Motor neuron (in vitro differentiated cells): ENCODE measurements at places on chromosomes 11 and 22.
A peak's percentile ranks its signal among the peaks of the same experiment; 100 is the strongest.

GRCh38 chr11:72393303-72393702 lies 41.0 kb downstream of the CLPB start:
- ATAC-seq = no peak

- no peak for ATAC-seq
These were observed 107.0 kb downstream of the OSBP2 start for GRCh38 chr22:30801695-30802094.

DNA sequence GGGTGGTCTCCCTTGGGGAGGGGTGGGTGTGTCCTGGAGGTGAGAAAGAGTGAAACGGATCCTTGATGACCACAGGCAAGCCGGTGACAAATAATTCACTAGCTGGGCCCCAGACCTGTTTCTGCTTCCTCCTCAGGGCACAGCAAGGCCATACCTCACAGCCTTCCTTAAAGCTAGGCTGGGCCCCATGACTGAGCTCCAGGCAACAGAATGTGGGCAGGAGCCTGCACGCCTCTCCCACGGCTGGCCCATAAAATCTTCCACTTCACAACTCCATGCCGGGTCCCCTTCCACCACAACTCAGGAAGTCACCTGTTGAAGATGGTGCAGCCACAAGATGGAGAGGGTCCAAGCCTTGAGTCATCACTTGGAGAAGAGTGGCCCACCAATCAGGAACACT lies 23.9 kb downstream of the SLC22A12 start:
- no peak for ATAC-seq

- ATAC-seq = no peak
These were observed 111.8 kb downstream of the MPPED2 start for GRCh38 chr11:30474151-30474954.

GRCh38 chr22:25551396-25551795 lies 13.1 kb upstream of the GRK3 start:
- ATAC-seq = no peak

DNA sequence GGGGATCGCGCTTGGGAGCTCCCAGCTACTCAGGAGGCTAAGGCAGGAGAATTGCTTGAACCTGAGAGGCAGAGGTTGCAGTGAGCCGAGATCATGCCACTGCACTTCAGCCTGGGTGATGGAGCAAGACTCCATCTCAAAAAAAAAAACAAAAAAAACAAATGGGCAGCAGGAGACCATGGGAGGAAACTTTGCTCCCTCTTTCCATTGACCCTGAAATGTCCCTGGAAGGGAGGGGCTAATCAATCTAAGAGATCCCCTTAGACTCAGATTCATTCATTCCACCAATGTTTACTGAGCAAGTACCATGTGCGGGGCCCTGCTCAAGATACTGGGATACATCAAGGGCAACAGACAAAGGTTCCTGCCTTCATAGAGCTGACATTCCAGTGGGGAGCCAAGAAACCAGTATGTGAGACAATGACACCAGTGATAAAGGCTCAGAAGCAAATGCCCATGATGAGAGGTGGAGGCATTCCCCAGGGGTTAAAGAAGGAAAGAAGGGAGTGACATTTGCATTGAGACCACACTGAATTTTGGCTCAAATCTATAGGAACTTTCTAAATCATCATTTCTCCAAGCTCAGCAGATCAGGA lies 37.7 kb upstream of the TFIP11 start:
- no peak for ATAC-seq

- no peak for ATAC-seq
These were observed 20.5 kb downstream of the TST start for GRCh38 chr22:36998620-36999351.

- ATAC-seq = no peak
These were observed 21.4 kb downstream of the TMPRSS6 start for GRCh38 chr22:37088108-37088605.

- no peak for ATAC-seq
These were observed 100.8 kb downstream of the TRAF6 start for GRCh38 chr11:36409152-36409816.

GRCh38 chr11:121661880-121662486 lies 209.2 kb upstream of the SORL1-AS1 start:
- ATAC-seq = peak; percentile 86

DNA sequence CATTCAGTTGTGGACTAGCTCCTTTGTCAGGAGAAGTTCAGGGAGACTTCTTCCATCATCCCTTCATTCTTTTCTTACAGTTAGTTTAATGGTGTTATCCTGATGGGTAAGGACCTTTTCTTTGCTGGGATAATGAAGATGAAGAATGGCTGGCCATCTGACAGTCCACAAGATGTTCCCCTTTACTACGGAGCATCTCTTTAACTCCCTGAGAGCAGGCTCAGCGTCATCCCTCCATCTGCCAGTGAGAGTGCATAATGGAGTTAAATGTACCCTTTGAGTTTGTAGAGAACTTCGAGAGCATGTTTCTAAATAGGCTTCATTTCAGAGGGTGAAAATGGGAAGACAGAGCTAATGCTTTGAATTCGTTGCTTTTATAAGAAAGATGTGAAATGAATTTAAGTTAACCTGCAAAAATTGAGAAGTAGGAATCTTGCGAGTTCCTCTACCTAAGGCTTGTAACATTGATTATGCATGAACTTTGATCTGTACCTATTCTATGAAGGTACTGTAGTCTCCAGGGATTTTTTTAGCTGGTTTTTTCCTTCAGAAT lies 1.7 kb downstream of the EP300 start:
- no peak for ATAC-seq

DNA sequence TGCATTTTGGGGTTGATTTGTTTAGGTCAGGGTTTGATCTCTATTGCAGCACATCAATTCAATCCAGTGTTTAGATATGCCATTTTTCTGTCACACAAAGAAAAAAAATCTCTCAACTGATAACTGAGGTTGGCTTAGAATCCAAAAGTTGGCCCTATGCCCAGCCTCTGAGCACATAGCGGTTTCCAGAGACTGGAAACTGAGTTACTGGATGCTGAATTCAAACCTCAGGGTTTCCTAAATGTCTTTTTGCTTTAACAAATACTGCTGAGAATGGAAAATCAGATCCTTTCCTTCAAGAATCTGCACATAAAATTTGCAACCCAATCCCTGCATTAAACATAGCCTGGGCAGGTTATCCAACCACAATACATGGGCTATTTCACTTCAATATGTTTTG lies 4.0 kb downstream of the P4HA3 start:
- ATAC-seq = no peak

GRCh38 chr22:30208631-30209603 lies 37.6 kb downstream of the LIF start:
- peak; percentile 71 for ATAC-seq

GRCh38 chr22:46583571-46583970 lies 36.6 kb upstream of the GRAMD4 start:
- ATAC-seq = no peak

GRCh38 chr11:57069942-57070341 lies 81.2 kb downstream of the OR5AK2 start:
- ATAC-seq = no peak

GRCh38 chr11:113505046-113505445 lies 29.8 kb upstream of the DRD2 start:
- no peak for ATAC-seq

DNA sequence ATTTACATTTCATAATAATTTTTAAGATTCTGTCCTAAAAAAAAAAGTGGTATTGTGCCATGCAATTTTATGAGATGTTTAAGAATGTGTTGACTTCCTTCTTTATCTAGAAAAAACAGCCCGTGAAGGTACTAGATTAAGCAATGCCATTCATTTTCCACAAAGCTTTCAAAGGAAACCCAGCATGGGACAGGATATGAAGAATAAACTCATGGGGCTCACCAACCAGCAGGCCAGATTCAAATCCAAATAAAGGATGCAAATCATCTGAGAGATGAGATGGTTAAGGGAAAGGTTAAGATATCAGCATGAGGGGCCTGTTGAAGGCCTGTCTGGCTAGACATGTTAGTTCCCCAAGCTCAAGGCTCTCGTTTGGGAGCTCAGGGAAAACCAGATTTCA lies 199.1 kb downstream of the SWAP70 start:
- ATAC-seq = no peak

DNA sequence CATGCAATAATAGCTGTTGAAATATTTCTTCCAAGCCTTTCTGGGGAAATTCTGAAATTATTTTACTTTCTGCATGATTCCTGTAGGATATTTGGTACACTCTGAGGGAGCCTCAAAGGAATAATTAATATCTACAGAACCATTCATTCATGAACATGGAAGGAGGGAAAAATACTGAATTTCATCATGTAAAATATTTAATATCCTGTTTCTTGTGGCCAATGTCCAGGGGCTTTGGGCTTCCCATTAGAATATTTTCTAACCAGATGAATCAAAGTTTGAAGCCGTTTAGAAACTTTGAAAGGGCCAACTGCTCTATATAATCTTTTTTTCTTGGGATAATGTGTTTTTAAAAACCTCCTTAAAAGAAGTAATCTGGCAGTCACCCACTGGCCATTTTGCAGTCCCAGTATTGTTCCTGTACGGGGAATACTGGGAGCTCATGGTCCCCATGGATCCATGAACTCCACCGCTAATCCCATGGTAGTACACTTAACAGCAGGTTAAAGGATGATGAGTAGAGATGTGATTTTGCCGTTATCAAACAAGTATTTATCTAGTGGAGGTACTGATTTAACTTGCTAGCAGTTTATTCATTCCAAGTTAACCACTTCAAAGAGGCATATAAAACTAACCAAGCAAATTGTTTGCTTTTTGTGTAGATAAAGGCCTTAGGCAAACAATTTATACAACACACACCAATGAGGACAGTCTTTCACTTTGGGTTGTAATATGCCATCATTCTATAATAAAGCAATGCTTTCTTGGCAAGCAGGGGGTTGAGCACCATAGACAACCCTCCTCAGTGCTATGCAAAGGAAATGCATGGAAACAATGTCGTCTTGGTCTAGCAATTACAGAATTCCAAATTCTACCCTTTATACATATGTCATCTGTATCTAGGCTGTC lies 34.5 kb upstream of the BLID start:
- no peak for ATAC-seq

GRCh38 chr22:37777122-37777687 lies 30.5 kb upstream of the GCAT start:
- peak; percentile 30 for ATAC-seq

DNA sequence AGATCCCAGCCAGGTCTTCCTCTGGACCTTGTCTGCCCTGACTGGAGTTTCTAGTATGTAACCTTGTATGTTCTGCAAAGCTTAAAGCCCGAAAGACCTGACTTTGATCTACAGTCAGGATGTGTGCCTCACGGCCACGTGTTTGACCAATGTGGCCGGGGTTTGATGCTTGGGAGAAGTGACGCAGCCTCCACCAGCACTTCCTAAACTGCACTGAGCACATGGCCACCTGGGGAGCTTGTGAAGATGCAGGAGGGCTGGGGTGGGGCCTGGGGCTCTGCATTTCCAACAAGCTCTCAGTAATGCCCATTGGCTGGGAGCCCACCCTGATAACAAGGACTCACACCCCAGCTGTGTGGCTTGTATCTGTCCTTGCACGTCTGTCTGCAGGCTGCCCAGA lies 53.2 kb downstream of the NAT10 start:
- no peak for ATAC-seq

DNA sequence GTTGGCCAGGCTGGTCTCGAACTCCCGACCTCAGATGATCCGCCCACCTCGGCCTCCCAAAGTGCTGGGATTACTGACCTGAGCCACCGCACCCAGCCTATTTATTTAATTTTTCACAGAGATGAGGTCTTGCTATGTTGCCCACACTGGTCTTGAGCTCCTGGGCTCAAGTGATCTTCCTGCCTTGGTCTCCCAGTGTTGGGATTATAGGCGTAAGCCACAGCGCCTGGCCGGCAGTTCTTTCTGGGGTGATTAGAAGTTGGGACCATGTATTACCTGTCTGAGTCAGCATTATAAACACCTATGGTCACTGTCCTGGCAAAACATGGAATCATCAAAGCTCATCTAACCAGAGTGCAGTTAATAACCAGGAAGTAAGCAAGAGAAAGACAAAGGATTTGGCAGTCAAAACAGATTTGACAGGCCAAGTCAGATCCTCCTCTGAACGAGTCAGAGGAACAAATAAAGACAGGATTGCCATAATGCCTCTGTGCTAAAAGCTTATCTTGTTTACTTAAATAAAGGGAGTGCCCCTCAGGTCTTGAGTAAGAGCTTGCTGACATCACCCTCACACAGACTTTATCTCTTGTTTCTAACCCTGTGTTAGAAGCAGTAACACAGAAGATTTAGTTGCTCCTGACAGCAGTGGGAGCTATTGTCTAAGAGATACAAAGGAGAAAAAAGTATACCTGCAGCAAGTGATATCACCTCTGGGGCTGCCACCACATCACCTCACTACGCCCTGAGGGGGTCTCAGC lies 3.7 kb downstream of the SERPIND1 start:
- peak; percentile 99 for ATAC-seq

GRCh38 chr11:44716256-44716655 lies 10.5 kb upstream of the TSPAN18 start:
- no peak for ATAC-seq

DNA sequence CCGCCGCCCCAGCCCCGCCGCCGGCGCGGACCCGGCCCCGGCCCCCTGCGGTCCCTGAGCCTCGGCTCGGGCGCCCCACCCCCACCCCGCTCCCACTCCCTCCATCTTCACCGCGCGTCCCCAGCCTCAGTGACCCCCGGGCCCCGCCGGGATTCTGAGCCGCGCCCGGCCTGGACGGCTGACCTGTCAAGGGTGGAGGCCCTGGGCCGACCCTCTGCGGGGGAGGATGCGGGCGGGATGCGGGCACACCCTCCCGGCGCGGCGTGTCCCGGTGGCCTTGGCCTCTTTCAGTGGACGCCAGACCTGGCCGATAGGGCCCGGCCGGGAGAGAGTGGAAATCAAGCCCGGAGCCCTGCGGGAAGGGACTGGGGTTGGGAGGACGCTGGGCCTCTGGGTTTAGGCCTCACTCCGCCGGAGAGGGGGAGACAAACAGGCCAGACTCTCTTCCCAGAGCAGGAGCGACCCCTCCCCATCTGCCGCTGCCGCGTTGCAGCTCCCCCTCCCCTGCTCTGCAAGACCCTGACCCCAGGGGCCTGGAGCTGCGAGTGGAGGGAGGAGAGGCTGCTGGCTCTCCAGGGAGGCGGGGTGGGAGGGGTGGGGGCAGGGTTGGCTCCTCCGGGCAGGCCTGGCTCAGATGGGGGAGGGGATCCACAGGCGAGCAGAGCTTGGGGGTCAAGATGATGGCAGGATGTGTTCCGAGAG lies 525 bp downstream of the MAPK8IP2 start:
- ATAC-seq = peak; percentile 55

DNA sequence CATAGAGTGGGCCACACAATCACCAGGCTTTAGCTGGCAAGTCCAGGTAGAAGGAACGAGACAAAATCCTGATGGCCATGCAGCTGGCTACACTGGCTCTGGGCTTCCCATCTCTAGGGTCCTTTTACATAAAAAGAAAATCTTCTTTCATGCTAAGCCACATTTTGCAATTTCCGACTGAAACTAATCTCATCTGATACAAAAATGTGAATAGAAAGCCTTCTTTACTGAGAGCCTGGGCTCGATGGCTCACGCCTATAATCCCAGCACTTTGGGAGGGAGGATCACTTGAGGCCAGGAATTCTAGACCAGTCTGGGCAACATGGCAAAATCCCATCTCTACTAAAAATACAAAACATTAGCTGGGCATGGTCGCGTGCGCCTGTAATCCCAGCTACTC lies 67.2 kb downstream of the MICAL3 start:
- no peak for ATAC-seq

GRCh38 chr22:44758344-44758973 lies 6.1 kb downstream of the ARHGAP8 start:
- ATAC-seq = peak; percentile 84
